ENCODE measurements at places on chromosomes 2 and 18. TPM values are rescaled to one million over a fixed set of nuclear protein-coding genes. Genes with fewer than 3 reads are reported as not detected.

CLEC4F gene
- total RNA-seq, result not detected

GAREM2 gene
- 2.3 TPM for total RNA-seq

ATG4B gene
- total RNA-seq, result 39.6 TPM

SERPINB12 gene
- total RNA-seq, result not detected

PARD6G gene
- 2.4 TPM for total RNA-seq

STK39 gene
- total RNA-seq, result 16.8 TPM

MXD1 gene
- total RNA-seq, result 5.5 TPM

ASB3 gene
- 12.0 TPM for total RNA-seq

MREG gene
- 0.47 TPM for total RNA-seq

GRCh38 chr18:32271672-32272208, 81.9 kb downstream of the MEP1B start:
- no peak for DNase-seq

DNA sequence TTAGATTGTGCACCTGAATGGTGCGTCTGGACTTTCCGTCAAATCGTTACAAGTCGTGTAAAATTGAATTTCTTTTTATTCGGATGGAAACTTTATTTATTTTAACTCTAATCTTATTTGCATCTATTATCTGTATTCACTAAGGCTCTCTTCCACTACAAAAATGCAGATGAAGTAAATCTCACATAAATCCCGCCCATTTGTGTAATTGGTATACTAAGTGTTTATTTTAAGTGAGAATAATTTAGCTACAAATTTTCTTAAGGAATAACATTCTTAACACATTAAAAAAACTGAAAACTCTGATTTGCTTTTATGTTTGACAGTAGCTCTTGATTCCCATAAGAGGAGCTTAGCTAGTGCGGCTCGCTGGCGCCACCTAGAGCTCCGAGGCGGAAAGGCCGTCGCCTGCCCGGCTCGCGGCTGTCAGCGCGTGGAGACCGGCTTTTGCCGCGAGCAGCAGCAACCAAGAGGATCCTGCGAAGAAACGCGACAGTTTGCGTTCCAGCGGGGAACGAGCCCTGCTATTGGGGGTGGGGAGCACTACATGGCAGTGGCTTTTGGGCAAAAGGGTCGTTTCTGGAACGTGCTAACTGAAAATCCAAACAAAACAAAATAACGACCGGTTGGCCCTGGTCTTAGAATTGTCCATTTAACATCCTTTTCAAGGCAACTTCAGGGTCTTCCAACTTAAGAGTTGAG, 6.7 kb downstream of the SP9 start:
- DNase-seq, result peak; percentile 83

GRCh38 chr2:75099521-75099922, 99.8 kb downstream of the TACR1 start:
- DNase-seq, result no peak

DNA sequence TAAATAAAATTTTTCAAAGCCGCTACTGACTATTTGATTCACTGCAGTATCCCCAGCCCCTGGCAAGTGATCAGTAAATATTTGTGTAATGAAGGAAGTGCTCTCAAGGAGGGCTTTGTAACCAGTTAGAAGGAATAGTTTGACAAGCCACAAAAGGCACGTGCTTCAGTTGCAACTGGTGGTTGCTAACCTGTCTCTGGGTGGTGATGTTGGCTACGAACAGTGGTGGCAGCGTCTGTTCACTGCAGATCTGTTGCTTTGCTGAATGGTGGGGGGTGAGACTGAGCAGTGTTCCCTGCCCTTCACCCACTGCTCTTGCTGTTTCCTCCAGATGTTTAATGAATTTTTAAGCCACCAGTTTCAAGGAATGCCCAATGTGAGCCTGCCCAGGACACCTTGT, 73.9 kb upstream of the SIX2 start:
- no peak for DNase-seq

GRCh38 chr2:136004965-136005364, 19.5 kb upstream of the DARS1 start:
- no peak for DNase-seq

GRCh38 chr18:40469851-40470250, 1485.2 kb upstream of the PIK3C3 start:
- no peak for DNase-seq

DNA sequence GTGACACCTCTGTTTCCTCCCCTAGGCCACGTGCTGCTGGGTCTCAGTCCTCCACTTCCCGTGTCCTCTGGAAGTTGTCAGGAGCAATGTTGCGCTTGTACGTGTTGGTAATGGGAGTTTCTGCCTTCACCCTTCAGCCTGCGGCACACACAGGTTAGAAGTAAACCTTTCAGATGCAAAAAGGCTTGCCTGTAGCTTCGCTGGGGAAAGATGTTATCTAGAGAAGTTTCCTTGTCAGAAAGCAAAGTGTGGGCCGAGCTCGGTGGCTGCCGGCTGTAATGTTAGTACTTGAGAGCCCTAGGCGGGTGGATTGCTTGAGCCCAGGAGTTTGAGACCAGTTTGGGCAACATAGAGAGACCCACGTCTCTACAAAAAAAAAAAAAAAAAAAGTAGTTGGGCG, 16.7 kb downstream of the IL1R2 start:
- DNase-seq, result no peak

DNA sequence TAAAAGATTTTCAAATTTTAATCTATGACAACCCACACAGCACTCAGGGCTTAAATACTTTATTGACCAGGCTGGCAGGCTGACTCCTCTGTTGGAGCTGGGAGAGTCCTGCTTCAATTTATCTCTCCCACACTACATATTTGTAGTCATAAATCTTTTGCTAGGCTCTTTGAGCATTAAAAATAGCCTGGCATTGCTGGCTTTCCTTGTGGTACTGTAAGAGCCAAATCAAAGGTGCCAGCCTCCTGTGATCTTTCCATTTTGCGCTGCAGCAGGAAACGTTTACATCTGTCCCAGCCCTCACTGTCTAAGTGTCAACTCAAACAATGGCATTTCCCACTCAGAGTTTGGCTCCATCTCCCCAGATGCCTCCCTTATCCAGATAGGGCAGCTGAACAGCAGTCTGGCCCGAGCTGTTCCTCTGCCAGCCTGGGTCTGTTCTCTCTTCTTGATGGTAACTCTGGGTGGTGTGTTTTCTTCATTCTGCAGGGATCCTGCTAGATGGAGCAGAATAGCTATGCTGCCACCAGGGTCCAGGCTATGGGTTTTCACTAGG, 62.1 kb downstream of the LRRTM1 start:
- peak; percentile 35 for DNase-seq

- DNase-seq, result no peak
Measured at GRCh38 chr2:238260883-238261282, 21.0 kb upstream of the HES6 start.

GRCh38 chr2:52710810-52711618, 1056.6 kb upstream of the CHAC2 start:
- no peak for DNase-seq

DNA sequence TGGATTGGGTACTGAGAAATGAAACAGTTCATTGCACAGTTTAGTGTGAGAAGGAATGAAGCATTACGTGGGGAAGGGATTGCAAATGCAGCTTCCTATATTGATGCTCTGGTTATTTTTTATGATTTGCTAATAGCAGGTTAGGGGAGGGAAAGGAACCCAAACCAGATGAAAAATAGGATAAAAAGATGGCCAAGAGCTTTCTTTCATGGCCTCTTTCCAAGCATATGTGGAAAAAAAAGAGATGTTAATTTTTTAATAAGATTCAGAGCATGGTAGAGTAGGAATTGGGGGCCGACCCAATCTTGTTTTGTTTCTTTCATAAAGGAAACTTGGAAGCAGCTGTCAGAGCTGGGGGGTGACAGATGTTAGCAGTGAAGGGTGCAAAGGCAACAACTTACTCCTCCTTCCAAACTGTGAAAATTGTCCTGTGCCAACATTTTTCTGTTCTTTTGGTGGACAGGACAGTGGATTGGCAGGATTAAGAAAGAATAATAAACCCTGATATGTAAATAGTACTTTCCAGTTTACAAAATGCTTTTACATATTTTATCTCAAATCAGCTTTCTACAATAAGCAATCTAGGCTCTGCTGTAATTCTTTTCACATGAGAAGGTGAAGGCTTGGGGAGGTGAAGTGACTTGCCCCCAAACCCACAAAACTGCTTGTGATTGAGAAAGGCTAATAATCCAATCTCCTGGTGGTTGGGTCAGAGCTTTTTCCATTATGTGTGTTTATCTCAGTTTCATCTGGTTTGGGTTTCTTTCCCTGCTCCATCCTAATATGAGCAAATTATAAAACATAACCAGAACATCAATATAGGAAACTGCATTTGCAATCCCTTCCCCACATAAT, 270.1 kb downstream of the ETAA1 start:
- no peak for DNase-seq

- DNase-seq, result no peak
Measured at GRCh38 chr2:50820176-50820575, 211.8 kb downstream of the NRXN1 start.

- no peak for DNase-seq
Measured at GRCh38 chr2:73290049-73290839, 3.1 kb downstream of the EGR4 start.

GRCh38 chr2:120261387-120262006, 8.8 kb downstream of the RALB start:
- DNase-seq, result no peak

- no peak for DNase-seq
Measured at GRCh38 chr2:224655006-224655537, 61.1 kb downstream of the CCDC195 start.

DNA sequence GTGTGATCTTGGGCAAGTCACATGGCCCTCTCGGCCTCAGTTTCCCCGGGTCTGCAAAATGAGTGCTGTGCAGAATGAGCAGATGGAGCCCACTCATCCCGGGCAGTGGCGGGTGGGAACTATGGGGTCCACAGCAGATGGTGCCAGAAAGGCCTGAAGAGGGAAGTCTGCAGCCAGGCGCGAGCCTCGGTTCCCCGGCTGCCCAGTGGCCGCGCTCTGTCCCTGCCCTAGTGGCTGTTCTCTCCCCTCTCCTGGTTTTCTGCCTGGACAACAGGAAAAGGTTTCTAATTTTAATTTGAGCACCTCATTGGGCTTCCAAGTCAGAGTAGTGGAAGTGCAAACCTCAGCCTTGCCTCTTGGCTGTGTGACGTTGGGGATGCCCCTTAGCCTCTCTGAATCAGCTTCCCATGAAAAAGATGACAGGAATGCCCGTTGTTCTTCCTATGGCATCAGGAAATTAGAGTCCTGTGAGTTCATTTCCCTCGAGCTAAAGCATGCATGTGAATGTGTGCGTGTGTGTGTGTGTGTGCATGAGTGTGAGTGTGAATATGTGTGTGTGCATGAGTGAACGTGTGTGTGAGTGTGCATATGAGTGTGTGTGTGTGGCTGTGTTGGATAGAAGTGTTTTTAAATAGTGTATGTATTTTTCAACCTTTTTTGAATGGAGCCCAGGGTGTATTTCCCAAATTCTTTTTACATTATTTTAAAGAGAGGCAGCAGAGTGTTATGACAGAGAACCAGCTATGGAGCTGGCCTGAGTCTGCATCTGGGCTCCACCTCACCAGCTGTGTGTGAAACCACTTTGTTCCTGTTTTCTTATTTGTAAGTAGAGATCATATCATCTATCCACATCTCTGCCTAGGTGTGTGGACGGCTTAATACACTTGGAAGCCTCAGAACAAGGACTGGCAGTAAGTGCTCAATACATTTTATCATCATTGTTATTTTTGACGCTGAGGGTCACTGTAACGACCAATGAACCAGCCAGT, 41.3 kb downstream of the RRM2 start:
- no peak for DNase-seq

DNA sequence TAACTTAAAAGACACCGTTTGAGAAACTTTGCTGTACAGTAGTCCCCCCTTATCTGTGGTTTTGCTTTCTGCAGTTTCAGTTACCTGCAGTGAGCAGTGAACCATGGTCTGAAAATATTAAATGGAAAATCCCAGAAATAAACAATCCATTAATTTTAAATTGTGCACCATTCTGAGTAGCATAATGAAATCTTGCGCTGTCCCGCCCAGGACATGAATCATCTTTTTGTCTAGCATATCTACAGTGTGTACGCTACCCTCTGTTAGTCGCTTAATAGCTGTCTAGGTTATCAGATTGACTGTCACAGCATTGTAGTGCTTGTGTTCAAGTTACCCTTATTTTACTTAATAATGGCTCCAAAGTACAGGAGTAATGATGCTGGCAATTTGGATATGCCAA, 6.1 kb downstream of the ARPC2 start:
- DNase-seq, result no peak

DNA sequence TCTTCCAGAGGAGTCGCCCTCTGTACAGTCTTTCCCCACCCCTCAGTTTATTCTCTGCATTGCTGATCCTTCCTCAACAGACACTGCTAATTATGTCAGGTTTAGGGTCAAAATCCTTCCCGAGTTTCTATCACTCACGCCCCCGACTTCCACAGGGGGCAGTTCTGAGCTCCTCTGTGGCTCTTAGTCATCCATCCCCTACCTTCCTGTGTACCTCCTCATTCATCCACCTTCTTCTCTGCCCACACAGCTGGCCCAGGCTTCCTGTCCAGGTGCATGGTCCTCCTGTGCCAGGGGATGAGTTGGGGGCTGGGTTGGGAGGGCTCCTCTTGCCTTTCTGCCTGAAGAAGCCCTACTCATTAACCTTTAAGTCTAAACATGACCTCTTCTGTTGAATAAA, 202.9 kb downstream of the ARL4C start:
- no peak for DNase-seq

DNA sequence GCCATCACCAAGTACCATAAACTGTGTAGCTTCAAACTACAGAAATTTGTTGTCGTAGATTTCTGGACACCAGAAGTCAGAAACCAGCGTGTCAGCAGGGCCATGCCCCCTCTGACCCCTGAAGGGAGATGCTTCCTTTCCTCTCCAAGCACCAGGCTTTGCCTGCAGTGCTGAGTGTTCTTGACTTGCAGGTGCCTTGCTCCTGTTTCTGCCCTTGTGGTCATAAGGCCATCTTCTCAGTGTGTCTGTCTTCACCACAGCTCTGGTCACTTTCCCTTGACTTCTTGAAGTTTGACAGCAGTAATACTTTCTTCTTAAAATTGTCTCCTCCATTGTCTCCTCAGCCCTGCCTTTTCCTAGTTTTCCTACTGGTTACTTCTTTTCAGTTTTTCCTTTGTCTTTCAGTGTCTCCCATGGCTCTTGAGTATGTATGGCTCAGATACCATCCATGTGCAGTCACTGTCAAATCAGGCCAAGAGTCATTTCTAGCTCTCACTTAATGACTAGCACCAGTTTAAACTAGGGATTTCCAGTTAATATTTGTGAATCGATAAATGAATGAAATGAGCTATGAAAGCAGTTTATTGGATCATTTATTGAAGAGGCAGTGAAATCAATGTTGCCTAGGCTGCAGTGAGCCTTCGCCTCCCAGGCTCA, 91.2 kb upstream of the RANBP2 start:
- no peak for DNase-seq

- peak; percentile 7 for DNase-seq
Measured at GRCh38 chr18:5895299-5895875, at the start of gene TMEM200C. TSS of gene TMEM200C (minus strand) at chr18:5895522. CDS start at chr18:5892063, 3,459 bp downstream.

- no peak for DNase-seq
Measured at GRCh38 chr2:30927465-30928075, 120.3 kb upstream of the CAPN13 start.

GRCh38 chr2:35585972-35586371, 769.6 kb upstream of the CRIM1 start:
- DNase-seq, result no peak

All from heart right ventricle (tissue), 16 donors.